ENCODE measurements at places on chromosomes 7 and 10. TPM values are rescaled to one million over a fixed set of nuclear protein-coding genes. Genes with fewer than 3 reads are reported as not detected.

DNA sequence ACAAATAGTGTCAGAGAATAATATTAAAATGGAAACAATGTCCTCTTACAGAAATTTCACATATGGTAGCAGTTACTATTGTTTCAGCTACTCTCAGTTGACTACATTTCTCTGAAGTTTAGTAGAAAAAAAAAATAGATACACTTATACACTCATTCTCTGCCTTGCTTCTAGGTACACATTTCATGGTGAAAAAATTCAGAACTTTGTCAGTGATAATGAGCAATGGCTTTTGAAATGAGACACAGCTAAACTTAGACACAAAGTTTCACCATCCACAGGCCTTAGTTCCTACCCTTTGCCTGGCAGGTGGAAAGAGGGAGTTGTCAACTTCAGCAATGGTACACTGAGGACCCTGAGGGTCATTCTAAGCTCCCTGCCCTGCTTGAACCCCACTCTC is 69.2 kb downstream of the CPVL start:
- DNase-seq: no peak

DNA sequence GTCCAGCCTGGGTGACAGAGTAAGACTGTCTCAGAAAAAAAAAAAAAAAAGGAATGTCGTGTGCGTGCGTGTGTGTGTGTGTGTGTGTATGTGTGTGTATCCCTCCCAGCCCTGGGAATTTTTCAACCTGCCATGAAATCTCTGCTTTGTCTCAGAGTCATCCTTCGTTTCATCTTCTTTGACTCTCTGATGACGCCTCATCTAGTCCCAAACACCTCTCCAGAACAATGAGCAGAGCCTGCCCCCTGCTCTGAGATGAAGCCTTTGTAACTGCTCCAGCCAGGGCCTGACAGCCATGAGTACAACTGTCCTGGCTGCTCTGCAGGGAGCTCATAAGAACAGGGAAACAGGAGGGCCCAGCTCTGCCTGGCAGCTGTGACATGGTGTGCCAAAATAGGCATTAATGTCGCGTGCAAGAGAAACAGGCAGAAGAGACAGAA is 149.5 kb downstream of the FAM107B start:
- no peak for DNase-seq

DNA sequence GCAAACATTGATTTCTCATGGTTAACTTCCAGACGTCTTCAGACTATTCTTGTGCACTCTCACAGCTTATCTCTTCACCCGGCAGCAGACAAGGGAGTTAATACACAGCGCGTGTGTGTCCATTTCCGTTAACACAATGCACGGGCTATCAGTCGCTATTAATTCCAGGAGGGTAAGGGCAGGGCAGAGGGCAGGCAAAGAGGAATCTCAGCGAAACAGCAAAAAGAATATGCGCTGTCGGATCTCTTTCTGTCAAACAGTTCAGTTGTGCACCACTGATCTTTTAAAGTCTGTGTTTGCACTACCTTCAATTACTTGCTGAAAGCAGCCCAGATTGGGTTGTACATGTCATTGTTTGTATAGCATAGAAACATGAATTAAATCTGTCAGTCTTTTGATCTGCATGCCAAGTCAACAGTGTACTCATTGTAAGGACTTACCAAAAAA is 41.1 kb upstream of the CABCOCO1 start:
- DNase-seq: no peak

PDZD7 gene
- 3.5 TPM for total RNA-seq

All from kidney epithelial cell (primary cell).